ENCODE measurements at places on chromosomes 3 and 15. TPM values are rescaled to one million over a fixed set of nuclear protein-coding genes. Genes with fewer than 3 reads are reported as not detected.

Gene TMEM42
- total RNA-seq, result 12.5 TPM

Gene THSD4
- total RNA-seq, result 25.8 TPM

Gene TTC23
- total RNA-seq, result 10.2 TPM

Gene LRRC2
- not detected for total RNA-seq

Gene RTP3
- not detected for total RNA-seq

Gene COL6A5
- not detected for total RNA-seq

Gene PTH1R
- 0.72 TPM for total RNA-seq

Gene SAXO2
- total RNA-seq, result 2.1 TPM

Gene ALS2CL
- 7.0 TPM for total RNA-seq

Gene XIRP1
- total RNA-seq, result 0.17 TPM

Gene ST8SIA2
- 0.48 TPM for total RNA-seq

Gene MB21D2
- 4.6 TPM for total RNA-seq

Gene GABRR3
- total RNA-seq, result not detected
